NCI-H2029 treated with DMSO at 0.1 percent for 48 hours (cell line): ENCODE measurements at places on chromosomes 16 and 17.

GRCh38 chr17:28550858-28551257 is 1.6 kb downstream of the UNC119 start:
- DNase-seq: no peak

DNA sequence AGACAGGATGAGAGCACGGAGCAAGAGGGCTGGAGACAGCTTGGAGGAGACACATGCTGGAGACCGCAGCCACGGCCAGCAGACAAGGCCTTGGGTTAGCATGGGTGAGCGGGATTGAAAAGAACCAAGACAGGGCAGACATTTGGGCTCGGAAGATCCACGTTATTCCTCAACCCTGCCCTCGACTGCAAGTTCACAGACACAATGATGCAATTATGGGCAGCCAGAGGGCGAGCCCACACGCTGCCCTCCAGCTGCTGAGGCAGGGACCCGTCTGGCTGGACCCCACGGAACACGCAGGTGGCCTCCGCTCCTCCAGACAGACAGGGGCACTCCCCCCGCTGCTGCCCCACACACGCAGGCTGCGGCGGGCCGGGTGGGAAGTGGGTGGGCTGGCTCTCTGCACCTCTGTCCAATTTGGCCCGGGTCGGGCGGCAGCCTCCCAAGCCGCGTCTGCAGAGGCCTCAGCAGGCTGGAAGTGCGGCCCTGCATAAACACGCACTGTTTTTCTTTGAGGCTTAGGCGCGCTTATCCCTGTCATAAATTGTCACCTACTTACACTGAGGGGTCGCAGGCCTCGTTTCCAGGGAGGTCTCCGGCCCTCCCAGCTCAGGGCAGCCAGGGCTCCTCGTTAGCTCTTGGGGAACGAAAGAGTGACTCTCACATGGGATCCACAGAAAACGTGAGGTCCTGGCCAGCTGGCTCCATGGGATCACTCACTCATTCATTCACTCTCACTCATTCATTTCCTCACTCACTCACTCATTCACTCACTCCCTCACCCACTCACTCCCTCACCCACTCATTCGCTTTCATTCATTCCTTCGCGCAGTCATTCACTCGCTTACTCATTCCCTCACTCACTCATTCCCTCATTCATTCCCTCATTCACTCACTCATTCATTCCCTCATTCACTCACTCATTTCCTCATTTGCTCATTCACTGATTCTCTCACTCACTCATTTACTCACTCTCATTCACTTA is 303.9 kb downstream of the C16orf95 start:
- no peak for DNase-seq

- no peak for DNase-seq
Measured at GRCh38 chr17:40323391-40324381, 14.7 kb downstream of the RARA start.

GRCh38 chr17:21061158-21061835 is 18.5 kb upstream of the USP22 start:
- DNase-seq: no peak

DNA sequence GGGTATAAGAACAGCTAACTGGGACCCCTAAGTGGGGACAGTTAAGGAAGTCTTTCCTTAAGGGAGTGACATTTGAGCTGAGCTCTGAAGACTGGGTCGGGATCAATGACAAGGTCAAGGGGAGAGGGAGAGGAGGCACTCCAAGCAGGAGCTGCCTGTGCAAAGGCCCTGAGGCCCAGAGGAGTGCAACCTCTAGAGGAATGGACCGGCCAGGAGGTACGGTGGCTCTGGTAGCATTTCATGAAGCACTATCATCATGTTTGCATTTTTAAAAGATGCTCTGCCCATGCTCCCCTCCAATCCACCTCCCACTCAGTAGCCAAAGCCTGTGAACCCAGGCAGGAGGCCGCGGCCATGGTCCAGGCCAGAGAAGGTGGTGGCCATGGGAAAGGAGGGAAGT is 27.4 kb downstream of the RBFOX3 start:
- no peak for DNase-seq

DNA sequence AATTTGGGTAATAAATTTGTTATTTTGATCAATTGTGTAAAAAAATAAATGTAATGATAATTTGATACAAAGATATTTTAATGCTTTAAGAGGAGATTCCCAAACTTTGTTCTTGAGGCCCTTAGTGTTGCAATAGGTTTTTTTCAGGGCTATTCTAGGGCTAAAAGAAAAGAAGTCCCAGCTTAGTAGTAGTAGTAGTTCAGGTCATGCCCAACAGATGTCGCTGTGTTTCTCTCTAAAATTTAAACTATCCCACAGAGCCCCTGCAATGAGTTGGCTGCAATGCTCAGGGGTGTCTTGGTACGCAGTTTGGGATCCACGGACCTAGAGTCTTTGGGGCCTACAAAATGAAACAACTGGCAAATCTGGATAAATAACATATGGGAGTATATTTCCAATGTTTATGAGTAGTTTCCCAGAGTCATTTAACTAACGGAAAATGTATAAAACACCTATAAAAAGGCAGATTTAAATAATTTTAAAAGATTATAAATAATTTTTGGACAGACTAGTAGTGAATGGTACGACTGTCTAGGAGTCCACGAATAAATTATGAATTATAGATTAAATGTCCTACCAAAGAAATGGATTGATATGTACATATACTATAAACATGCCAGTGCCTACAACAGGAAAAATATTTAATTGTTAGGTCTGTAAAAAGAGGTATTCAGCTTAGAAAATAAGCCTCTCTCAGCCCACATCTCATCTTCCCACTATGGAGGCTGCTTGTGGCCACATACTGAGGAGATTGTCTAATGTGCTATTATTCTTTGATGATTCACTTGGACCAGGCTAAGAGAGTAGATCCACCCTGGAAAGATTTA is 228.5 kb upstream of the PMFBP1 start:
- DNase-seq: peak; percentile 17

- no peak for DNase-seq
Measured at GRCh38 chr16:3173892-3174617, 13.9 kb upstream of the OR1F1 start.

- no peak for DNase-seq
Measured at GRCh38 chr17:72711521-72712310, 380.8 kb downstream of the SLC39A11 start.

DNA sequence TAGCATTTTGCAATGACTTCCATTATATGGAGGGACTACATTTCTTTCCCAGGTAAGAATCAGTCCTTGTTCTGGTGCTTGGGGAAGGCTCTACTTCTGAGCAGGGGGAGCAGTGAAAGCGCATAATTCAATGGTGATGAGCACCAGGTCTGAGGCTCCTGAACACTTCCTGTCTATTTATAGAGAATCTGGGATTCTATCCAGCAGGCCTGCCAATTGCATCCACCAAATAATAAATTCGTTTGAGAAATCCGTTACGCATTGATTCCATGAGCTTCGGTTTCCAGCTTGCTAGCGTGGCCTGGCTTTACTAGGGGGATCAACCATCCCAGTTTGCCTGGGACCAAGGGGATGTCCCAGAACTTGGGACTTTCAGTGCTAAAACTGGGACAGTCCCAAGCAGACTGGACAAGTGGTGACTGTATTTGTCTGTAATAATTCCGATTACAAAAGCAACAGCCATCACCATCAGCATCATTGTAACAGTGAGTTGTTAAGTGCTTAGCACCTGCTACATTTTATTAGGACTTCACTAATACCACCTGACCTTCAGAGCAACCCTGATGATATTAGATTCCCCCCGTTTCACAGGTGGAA is 349.9 kb downstream of the MAF start:
- no peak for DNase-seq

DNA sequence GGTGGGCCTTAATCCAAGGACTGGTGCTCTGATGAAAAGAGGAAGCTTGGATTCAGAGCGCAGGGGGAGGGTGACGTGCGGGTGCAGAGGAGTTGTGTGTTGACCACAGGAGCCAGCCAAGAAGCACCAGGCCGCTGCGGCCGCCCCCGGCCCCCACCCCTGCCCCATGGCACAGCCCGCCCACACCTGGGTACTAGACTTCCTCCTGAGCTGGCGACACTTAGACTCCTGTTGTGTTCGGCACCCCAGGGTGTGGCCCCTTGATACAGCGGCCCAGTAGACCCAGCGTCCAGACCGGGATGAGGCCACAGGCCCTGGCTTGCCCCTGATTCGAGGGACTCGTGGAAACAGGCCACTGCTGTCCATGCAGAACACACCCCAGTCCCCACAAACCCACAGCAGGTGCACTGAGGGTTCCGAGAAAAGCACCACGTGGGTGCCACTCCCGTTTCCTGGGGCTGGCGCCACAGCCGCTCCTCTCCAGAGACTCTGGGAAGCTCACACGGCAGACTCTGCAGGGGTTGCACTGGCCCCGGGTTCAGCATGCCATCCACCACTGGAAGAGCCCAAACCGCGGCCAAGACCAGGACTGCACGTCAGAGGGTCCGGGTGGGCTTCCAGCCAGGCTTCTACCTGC is 5.7 kb upstream of the SNAI3 start:
- no peak for DNase-seq

- no peak for DNase-seq
Measured at GRCh38 chr16:80197741-80198201, 343.0 kb upstream of the DYNLRB2 start.

DNA sequence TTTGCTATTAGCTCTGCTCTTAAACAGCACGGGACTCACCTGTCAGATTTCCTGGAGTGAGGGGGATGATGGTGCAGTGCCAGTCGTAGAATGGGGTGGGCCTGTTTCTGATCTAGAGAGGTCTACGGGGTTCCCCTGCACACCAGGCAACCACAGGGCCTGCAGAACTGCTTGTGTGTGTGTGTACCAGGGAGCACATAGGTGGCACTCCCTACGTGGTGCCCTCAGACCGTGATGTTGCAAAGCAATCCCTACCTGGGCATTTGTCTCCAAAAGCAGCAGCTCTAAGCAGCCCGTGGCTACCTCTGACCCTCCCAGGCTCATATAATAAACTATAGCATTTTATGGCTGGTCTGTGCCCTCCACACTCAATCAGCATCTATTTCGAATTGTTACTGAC is 38.5 kb downstream of the MPRIP start:
- DNase-seq: no peak

DNA sequence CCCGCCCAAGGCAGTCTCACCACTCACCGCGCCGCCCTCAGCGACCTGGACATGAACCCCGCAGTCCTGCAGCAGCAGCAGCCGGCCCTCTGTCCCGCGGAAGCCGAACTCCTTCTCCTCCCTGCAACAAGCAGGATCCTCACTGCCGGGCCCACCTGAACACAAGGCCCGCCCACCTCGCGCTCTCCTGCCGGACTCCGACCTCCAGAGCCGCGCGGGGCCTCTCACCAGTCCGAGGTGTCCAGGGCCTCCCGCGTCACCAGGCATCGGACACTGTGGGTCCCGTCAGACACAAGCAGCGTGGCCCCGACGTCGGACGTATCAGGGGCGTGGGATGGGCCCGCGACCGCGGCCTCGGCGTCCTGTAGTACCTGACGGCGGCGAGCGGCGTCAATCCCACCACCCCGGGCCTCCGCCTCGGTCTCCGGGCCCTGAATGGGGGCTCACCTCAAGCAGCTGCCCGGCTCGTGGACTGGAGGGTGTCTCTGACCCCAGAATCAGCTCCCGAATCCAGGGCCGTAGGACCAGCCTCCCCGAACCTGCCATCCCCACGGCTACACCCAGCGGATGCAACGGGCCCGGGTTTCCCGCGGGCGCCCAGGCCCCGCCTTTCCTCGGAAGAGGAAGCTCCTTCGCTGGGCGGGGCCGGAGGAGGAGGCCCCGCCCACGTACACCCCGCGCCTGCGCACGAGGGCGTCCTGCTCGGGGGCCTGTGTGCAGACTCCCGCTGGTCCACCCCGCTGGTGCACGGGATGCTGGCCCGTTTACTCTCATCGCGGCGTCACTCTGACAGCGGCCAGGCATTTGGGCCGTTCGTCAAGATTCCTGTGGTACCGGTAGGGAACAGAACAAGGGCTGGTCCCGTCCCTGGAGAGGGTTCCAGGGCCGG is at the start of gene ACD:
TSS of gene ACD (minus strand) at position 586 of the 889 bp plus-strand sequence. CDS start at position 546, 40 bp downstream.
- DNase-seq: peak; percentile 18

- DNase-seq: no peak
Measured at GRCh38 chr16:12449795-12450194, 353.9 kb downstream of the CPPED1 start.

DNA sequence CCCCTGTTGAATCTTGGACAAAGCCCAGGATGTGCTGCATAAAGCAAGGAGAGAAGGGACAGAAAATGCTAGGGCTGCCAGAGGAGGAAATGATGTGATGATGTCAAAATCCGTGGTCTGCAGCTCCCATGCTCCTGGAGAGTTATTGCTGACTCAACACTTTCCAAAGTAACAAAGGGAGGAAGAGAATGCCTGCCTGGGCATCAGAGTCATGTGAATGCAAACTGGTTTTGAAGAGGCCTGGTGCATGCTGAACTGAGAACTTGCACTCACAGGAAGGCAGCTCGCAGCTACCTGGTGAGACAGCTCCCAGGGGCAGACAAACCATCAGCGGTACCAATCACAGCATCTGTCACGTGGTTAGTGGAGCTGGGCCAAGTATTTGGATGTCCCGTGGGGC is 2.8 kb downstream of the MARVELD3 start:
- no peak for DNase-seq

DNA sequence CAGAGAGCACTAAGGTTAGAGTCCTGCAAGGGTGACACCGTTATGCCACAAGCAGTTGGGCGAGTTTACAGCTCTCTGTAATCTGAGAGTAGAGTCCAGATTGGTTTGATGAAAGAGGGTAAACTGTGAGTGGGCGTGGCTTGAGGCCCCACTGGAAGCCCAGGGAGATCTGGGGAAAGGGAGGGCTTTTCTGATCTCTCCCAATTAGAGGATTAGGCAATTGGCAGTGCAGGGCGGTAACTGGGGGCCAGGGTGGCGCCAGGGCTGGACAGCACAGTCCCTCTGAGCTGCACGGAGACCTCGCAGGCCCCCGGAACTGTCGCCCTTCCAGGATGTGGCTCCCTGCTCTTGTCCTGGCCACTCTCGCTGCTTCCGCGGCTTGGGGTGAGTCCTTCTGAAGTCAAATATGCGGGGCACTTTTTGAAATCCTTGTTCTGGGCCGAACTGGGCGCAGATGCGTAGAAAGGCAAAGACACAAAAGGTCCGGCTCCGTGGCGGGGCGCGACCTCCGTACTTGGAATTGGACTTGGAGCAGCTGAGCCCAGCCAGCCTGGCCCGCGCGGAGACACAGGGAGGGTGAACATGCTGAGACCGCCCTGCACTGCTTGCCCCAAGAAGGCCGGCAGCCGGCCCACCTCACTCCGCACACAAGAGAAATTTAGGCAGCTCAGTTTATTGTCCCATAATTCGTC is 72.4 kb downstream of the CES1 start:
- DNase-seq: no peak

GRCh38 chr17:28173801-28174200 is 131.3 kb downstream of the NLK start:
- DNase-seq: no peak
